ENCODE measurements at places on chromosomes 4 and X.

GRCh38 chrX:85865324-85865723 lies 182.0 kb downstream of the CHM start:
- H3K27me3 ChIP-seq, result no peaks in the 10 kb centered on the region
- DNase-seq, result no peak
- no peak overlapping the region for H3K4me3 ChIP-seq
- no peaks in the 10 kb centered on the region for H3K4me1 ChIP-seq
- peaks cover 14% of the 10 kb centered on the region for H3K36me3 ChIP-seq

DNA sequence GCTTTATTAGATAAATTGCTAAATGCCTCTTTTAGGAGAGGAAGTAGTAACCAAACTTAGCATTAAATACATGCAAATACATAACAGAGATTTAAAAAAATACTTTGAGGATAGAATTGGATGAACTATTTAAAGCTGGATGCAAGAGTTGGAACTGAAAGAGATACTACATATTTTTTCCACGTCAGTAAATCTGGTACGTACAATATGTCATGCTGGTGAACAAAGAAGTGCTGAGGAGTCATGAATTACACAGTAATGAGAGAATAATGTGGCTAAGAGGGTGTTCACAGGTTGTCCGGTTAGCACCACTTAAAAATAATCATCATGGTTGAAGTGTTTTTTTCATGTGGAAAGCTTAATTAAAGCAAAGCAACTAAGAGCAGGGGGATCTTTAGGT lies 184.1 kb upstream of the FRMPD4 start:
- H3K27ac ChIP-seq, result no peak overlapping the region
- H3K27me3 ChIP-seq, result no peaks in the 10 kb centered on the region
- H3K4me3 ChIP-seq, result no peak overlapping the region
- DNase-seq, result no peak

GRCh38 chr4:42641161-42641560 lies 15.7 kb downstream of the ATP8A1 start:
- H3K4me3 ChIP-seq, result no peak overlapping the region
- H3K27me3 ChIP-seq, result no peaks in the 10 kb centered on the region
- no peak overlapping the region for H3K27ac ChIP-seq
- H3K4me1 ChIP-seq, result peaks cover 22% of the 10 kb centered on the region
- DNase-seq, result no peak
- no peaks in the 10 kb centered on the region for H3K36me3 ChIP-seq

DNA sequence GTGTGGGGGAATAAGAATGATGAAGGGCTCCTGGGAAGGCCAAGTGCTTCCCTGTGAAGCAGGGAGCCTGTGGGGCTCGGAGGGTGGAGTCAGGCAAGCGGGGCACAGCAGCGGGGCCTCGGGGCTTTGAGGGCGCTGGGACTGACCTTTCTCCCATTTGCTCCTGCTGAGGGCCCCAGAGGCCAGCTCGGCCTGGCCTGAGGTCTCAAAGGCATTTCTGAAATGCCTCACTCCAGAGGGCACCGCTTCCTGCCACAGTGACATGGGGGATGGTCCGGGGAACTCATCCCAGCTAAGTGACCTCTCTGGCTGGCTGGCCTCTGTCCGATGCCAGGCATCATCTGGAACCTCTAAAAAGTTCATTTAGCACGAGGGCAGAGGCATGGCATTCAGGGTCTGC lies 98.8 kb upstream of the STX18 start:
- DNase-seq, result no peak
- no peaks in the 10 kb centered on the region for H3K27me3 ChIP-seq
- H3K36me3 ChIP-seq, result no peaks in the 10 kb centered on the region
- no peak overlapping the region for H3K4me3 ChIP-seq
- H3K27ac ChIP-seq, result no peak overlapping the region
- no peaks in the 10 kb centered on the region for H3K4me1 ChIP-seq

GRCh38 chr4:20590849-20591248 lies 109.4 kb upstream of the PACRGL start:
- no peak overlapping the region for H3K4me3 ChIP-seq
- no peaks in the 10 kb centered on the region for H3K4me1 ChIP-seq
- H3K27ac ChIP-seq, result no peak overlapping the region
- H3K36me3 ChIP-seq, result no peaks in the 10 kb centered on the region
- H3K27me3 ChIP-seq, result no peaks in the 10 kb centered on the region
- no peak for DNase-seq

- peaks cover 5% of the 10 kb centered on the region for H3K4me1 ChIP-seq
- H3K27ac ChIP-seq, result no peak overlapping the region
- no peak overlapping the region for H3K4me3 ChIP-seq
- H3K27me3 ChIP-seq, result no peaks in the 10 kb centered on the region
- H3K36me3 ChIP-seq, result no peaks in the 10 kb centered on the region
- DNase-seq, result no peak
Measured at GRCh38 chrX:133916984-133917722, 68.2 kb downstream of the GPC3 start.

GRCh38 chrX:10233696-10234095 lies 76.9 kb downstream of the CLCN4 start:
- H3K27me3 ChIP-seq, result no peaks in the 10 kb centered on the region
- no peaks in the 10 kb centered on the region for H3K36me3 ChIP-seq
- H3K27ac ChIP-seq, result no peak overlapping the region
- no peak overlapping the region for H3K4me3 ChIP-seq
- no peaks in the 10 kb centered on the region for H3K4me1 ChIP-seq
